Activated CD4-positive, alpha-beta memory T cell treated with anti-CD3 and anti-CD28 coated beads for 36 hours (primary cell): ENCODE measurements at places on chromosomes 12 and 14. TPM values are rescaled to one million over a fixed set of nuclear protein-coding genes. Genes with fewer than 3 reads are reported as not detected.

Gene EMP1
- 54.4 TPM for total RNA-seq

DNA sequence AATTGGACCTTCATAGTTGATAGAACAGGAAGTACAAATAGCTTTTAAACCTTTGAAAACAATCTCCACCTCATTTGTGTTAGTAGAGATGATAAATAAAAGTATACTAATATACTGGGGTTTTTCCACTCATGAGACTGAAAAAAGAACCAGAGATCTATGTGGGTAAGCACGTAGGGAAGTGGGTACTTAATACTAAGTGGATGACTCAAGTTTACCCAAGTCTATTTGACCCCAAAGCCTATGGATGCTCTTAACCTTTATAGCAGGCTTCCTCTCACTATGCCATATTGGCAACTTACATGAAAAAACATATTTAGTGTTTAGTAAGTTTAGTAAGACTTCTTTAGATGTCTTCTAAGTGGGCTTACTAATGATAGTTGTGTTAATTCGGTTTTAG lies 49.2 kb upstream of the CHPT1 start:
- H3K36me3 ChIP-seq: no peaks in the 10 kb centered on the region
- DNase-seq: no peak
- no peak overlapping the region for H3K27ac ChIP-seq
- H3K4me3 ChIP-seq: no peak overlapping the region
- H3K27me3 ChIP-seq: peaks cover 11% of the 10 kb centered on the region

- no peak overlapping the region for H3K27ac ChIP-seq
- no peaks in the 10 kb centered on the region for H3K4me1 ChIP-seq
- no peak for DNase-seq
- H3K36me3 ChIP-seq: no peaks in the 10 kb centered on the region
Observed at GRCh38 chr12:85823436-85824180, 12.6 kb downstream of the RASSF9 start.

Gene SYT10
- not detected for total RNA-seq

GRCh38 chr14:50501642-50502041 lies 30.7 kb downstream of the MAP4K5 start:
- no peak for DNase-seq
- no peak overlapping the region for H3K27ac ChIP-seq
- H3K4me3 ChIP-seq: no peak overlapping the region
